NCI-H510A treated with DMSO at 0.1 percent for 48 hours (cell line): ENCODE measurements at places on chromosomes 12 and 14.

- no peak for DNase-seq
Measured at GRCh38 chr12:119693511-119693910, 25.6 kb downstream of the PRKAB1 start.

DNA sequence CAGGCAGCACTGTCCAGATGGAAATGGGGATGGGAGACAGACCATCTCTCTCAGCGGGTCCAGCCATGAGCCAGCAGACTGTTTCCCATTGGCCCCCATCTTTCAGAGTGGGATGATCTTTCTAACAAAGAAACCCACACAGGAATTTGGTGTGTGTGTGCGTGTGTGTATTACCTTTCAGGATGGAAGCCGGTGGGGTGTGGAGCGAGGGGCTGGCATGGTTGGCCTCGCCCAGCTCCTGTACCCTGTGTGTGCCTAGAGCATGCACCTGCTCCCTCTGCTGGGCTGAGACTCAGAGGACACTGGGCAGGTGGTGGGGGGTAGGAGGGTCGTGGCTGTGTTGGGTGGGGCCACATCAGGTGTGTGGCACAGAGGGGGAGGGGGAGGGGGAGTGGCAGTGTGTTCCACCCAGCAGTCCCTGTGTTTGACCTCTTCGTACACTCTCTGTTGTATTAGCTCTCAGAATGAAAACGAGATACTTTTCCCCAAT lies 33.0 kb upstream of the TSPAN9 start:
- no peak for DNase-seq

- DNase-seq, result no peak
Measured at GRCh38 chr12:110578694-110579534, 4.2 kb downstream of the PPTC7 start.

GRCh38 chr12:50024805-50025186 lies 498 bp downstream of the RACGAP1 start:
- no peak for DNase-seq

- no peak for DNase-seq
Measured at GRCh38 chr12:105741786-105742566, 396.8 kb downstream of the NUAK1 start.

- no peak for DNase-seq
Measured at GRCh38 chr12:131912518-131913274, 16.4 kb upstream of the PUS1 start.

DNA sequence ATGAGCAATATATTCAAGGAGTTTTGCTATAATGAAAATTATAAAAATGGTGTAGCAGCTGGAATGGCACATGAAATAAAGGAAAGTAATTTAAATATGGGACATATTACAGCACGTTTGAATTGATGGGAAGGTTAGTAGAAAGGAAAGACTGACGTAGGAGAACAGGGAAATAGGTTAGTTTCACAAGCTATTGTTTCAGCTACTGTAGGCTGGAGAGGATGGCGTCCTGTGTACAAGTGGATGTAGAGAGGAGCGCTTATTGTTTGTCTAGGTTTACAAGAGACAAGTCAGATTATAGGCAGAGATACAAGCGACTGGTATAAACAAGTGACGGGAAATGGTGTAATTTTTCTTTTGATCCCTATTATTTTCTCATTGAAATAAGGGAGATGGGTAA lies 431.2 kb upstream of the PDE3A start:
- DNase-seq, result peak; percentile 89
